ENCODE measurements at places on chromosomes 2 and 18.
A peak's percentile ranks its signal among the peaks of the same experiment; 100 is the strongest.

GRCh38 chr2:9652898-9653479 is 22.2 kb upstream of the YWHAQ start:
- no peak for DNase-seq

DNA sequence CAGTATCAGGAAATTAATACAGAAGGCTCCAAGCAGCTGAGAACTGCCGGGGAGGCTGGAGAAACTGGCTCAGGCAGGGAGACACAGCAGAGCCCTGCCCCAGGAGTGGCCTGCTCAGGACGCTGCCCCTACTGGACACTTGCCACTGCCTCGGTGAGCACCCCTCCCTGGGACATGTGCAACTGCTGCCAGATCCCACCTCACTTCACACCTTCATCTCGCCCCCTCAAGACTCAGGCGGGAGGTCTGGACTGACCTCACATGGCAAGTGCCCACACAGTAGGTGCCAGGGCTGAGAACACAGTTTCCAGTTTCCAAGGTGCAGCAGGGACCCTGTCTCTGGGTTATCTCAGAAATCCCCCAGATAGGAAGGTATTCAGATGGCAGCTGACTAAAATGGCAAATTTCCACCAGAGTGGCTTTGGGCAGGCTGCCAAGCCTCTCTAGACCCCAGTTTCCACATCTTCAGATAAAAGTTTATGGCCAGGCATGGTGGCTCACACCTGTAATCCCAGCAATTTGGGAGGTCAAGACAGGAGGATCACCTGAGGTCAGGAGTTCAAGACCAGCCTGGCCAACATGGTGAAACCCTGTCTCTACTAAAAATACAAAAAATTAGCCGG is 33.7 kb upstream of the LBH start:
- no peak for DNase-seq

DNA sequence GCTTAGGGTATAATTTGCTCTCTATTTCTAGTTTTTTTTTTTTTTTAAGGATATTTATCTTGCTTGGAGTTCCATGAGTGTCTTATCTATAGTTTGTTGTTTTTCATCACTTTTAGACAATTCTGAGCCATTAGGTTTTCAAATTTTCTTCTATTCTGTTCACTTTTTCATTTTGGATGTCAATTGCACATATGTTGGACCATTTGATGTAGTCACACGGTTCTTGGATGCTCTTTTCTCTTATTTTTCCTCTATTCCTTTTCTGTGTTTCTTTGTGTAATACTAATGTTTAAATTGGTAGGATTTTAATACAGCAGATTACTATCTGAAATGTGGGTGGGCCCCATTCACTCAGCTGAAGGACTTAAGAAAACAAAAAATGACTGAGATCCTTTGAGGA is 292.6 kb downstream of the CALCRL start:
- DNase-seq = no peak

DNA sequence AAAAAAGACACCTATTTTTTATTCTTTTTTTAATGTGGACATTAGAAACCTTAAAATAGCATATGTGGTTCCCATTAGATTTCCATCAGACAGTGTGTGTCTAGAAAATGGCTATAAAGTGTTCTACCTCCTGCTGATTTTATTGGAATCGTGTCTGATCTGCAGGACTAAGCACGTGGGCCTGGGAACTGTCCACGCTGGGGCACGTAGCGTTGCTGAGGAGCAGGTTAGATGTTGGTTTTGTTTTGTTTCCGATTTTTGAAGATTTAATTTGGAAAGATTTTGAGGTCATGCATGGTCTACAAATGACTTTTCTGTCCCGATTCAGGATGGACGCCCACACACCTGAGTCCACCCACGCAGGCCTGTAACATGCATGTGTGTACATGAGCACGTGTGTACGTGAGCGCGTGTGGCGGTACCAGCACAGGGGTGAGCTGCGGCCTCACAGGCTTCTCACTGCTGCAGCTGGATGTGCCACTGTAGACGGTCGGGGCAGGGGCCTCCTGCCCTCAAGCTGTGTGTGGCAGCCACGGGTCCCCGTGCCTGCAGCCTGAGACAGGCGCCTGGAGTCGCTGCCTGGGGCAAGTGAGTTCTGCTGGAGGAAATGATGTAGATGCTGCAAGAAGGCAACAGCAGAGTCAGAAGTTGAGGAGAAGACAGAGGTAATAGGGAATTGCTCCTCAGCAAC is 99.7 kb upstream of the CTDP1 start:
- no peak for DNase-seq

DNA sequence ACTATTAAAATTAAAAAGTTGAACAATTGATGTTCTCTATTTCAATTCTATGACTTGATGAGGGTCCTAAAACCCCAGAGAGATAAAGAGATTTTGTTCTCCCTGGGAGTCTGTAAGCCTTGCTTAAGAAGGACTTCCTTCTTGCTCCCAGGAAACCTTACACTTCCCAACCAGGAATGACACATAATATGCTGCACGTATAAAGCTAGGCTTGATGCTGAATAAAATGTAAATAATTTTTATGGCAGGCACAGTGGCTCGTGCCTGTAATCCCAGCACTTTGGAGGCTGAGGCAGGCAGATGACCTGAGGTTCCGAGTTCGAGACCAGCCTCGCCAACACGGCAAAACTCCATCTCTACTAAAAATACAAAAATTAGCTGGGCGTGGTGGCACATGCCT is 27.8 kb downstream of the SPIRE1 start:
- peak; percentile 28 for DNase-seq

DNA sequence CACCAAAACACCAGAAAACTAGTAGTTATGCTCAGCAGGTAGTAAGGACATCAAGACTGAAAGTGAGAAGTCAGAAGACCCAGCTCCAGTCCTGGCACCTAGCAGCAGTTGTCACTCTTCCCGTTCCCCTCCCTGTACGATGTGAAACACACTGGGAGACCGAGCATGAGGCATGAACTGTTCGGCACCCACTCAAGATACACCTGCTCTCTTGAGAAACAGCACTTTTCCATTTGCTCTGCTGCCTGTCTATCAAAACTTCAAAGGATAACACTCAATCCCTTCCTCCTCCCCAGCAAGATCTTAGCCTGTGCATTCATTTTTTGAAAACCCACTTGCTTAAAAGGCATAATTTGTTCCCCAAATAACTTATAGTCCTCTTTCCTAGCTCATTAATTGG is 123.9 kb downstream of the PLEKHM3 start:
- no peak for DNase-seq

DNA sequence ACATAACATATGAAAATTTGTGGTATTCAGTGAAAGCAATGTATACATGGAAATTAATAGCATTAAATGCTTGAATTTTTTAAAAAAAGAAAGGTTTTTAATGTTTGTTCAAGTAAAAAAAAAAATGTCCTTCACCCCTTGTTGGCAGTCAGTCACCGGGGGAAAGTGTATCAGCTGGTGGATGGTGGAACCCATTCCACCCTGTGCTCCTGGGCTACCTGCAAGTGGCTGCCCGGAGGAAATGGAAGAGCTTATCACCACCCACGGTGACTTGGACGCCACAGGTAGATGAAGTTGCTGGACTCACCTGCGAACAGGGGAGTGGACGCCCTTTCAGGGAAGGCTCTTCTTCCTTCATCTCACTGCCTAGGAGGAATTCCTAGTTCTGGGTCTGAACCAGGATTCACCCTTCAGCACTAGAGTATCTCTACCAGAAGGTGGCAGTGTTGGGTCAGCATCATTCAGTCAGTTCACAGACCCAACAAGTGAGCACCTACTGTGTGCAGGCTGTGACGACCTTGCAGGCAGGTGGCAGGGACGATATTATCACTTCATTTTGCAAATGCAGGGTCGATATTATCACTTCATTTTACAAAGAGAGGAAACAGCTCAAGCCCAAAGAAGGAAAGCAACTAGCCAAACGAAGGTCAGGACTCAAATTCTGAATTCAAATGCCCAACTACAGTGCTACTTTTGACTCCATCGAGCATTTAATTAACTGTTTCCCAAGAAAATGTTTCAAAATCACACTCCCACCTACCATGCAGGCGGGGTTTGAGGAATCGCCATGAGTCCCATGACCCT is 35.8 kb downstream of the CIB4 start:
- peak; percentile 31 for DNase-seq

DNA sequence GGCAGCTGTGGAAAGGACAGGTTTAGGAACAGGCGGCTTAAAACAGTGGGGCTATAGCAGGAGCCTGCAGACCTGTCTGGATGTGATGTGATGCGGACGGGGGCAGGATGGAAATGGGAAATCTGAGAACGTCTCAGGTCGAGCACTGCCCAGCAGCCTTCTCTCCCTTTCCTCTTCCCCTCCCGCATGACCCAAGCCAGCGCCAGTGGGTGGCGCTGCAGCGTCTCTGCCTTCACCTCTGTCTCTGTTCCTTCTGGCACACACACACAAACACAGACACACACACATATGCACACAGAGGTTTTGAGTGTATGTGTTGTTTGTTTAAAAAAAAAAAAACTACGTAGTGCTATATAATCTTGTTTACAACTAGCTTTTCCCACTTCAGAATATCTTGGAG is 82.0 kb upstream of the SLC66A3 start:
- DNase-seq = peak; percentile 40

GRCh38 chr18:35661483-35662146 is 80.1 kb downstream of the GALNT1 start:
- DNase-seq = no peak

- no peak for DNase-seq
Measured at GRCh38 chr2:229429589-229429988, 158.5 kb upstream of the PID1 start.

- peak; percentile 95 for DNase-seq
Measured at GRCh38 chr2:237280229-237280628, 133.7 kb downstream of the COL6A3 start.

DNA sequence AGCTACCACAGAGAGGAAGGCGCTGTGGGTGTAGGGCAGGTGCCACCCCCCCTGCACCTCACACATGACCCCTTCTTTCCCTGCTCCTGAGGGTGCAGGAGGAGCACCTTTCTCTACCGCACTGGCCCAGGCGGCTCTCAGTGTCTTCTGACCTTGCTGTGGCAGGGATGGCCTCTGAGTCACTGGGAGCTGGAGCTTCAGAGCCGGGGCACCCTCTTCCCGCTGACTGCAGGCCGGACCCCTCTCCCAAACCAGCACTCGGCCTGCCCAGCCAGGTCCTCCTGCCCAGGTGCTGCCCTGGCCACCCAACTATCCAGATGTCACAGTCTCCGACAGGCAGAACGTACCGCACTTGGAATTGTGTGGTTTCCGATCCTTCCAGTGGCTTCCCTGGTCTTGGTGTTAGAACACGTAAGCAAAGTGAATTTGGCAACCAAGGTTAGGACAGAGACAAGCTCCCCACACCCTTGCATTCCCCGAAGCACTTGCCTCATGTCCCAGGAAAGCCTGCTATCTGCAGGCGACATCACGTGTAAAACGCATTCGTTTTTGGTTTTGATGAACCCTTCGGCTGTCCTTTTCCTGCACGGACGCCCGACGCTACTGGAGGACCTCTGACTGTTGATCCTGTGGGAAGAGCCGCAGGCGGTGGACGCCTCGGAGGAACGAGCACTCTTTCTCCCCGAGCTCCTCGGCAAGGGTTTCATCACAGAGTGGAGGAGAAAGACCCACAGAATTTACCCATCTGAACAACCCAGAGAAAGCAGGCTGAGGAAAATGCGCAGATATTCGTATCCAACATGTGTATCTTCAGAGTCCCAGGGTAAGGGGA is 24.7 kb upstream of the KCNG2 start:
- DNase-seq = no peak

- DNase-seq = no peak
Measured at GRCh38 chr2:59684116-59684770, 869.2 kb downstream of the BCL11A start.

DNA sequence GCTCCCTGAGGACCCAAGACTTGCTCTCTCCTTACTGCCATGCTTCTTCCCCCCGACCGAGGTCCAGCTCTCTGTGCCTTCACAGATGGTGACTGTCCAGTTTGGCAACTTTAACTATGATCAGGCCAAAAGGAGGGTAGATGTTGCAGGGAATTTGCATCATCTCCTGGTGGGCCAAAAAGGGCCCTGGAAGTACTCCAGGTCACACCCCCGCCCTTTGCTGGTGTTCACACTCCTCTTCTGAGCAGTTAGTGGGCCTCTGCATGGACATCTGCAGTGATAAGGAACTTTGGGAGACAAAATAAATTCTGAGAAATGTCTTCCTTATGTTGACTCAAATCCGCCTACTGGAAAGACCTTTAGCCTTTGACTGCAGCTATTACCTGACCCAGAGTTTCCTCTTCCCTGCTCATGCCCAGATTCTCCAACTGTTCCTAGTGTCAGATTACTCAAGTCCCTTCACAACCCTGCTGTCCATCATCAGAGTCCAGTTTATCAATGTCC is 234.4 kb downstream of the LOXHD1 start:
- no peak for DNase-seq

DNA sequence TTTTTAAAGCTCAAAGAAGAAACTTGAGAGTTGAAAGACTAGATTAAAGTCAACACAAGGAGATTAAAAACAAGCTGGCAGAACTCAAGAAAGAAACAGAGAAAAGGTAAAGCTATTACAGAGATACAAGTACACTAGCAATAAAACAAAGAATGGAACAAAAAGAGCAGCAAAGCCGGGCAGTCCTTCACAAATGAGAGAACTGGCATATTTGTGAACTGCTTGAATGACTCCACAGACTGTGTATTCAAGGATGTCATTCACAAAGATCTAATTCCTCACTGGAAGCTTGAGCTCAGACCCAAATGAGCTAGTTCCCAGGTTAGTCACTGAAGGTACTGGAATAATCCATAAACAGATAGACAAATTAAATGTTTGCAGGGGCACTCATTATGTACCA is 318.0 kb downstream of the MYCN start:
- no peak for DNase-seq

DNA sequence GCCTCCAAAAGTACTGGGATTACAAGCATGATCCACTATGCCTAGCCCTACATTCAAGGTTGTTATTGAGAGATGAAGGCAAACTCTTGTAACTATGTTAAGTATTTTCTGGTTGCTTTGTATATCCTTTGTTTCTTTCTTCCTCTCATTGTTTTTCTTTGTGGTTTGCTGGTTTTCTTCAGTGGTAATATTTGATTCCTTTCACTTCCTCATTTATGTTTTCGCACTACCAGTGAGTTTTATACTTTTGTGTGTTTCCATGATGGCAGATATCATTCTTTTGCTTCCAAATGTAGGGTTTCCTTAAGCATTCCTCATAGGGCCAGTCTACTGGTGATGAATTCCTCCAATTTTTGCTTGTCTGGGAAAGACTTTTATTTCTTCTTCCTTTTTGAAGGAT is 90.2 kb downstream of the NCK2 start:
- DNase-seq = no peak
